SJCRH30 (cell line): ENCODE measurements at places on chromosomes 2 and 18.

GRCh38 chr18:6294148-6294784 lies 120.4 kb downstream of the L3MBTL4 start:
- DNase-seq, result no peak

DNA sequence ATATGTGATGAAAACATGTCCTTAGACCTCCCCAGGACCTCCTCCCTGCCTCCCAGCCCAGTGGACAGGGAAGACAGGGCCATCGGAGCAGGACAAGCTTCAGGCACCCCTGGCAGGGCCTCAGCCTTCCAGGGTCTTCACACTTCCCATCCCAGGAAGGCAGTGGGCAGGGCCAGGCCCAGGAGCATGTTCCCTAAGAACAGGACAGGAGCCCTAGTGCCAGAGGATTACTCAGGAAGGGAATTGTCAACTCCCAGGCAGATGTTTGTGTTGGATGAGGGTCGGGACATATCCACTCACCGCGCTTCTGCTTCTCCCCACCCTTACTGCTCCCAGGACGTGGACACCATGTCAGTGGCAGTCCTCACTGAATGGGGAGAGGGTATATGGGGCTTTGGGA lies 138.9 kb downstream of the TNS1 start:
- no peak for DNase-seq

DNA sequence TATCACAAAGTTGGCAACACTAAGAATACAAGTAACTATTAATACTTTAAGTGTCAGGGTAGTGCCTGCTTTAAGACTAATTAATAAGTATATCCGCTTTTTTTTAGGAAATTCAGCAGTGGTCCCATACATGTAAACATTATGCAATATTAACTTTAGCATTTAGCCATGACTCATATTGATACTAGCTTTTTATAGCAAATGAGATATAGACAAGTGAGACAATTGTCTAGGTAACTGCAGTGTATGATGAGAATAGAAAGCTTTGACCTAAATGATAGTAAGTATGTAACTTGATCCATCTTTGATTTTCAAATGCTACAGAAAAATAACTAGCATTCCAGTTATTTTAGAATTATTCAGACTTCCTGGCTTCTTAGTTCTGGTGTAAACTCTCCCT lies 27.4 kb upstream of the VRK2 start:
- no peak for DNase-seq

DNA sequence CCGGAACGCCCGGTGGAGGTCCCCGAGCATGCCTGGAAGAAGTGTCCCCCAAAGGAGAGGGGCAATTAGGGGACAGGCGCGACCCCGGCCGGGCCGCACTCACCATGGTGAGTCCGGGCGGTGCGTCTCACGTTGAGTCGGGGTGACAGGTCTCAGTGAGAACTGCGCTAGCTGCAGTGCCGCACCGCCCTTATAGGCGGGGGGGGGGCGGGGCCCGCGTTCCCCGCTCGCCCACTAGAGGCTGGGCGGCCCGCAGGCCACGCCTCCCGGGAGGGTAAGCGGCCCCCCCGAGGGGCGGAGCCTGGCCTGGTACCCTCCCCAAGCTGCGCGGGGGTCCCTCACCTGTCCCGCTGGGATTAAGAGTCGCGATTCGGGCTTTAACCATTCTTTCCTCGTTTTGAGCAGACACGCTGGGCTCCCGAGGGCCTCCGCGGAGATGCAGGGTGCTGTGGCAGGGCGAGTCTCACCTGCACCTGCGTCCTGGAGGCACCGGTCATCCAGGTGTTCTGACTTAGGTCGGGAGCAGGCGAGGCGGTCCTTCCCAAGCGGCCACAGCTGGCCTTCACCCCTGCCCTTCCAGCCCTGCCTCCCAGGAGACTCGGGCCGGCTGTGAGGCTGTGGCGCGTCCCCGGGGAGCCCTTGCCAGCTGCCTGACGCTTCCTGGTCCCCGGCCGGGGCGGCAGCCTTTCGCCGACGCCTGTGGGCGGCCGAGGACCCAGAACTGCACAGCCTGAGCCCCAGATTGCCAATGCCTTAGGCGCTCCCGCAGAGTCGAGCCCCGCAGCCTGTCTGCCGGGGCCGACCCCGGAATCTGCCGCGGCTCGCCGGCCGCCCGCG lies at the start of gene TUBA4A:
TUBA4A (minus strand) TSS at position 166 of the 837 bp plus-strand sequence; CDS start at position 106, 60 bp downstream.
- peak; percentile 83 for DNase-seq

DNA sequence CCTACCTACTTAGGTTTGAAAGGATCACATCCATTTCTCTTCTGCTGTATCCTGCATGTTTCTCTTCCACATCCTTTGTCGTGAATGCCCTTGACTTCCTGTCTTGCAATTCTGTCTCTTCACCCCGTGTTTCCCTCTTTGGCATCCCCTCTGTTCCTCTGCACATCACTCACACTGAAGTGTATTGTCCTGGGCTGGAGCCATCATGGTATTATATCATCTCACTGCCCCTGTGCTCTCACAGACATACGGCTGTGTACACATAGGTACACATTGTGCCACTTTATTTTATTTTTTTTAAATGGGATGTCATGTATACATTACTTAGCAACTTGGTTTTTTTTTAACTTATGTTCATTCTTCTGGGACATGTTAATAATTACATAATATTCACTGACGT lies 291.6 kb downstream of the ALPK2 start:
- DNase-seq, result no peak

DNA sequence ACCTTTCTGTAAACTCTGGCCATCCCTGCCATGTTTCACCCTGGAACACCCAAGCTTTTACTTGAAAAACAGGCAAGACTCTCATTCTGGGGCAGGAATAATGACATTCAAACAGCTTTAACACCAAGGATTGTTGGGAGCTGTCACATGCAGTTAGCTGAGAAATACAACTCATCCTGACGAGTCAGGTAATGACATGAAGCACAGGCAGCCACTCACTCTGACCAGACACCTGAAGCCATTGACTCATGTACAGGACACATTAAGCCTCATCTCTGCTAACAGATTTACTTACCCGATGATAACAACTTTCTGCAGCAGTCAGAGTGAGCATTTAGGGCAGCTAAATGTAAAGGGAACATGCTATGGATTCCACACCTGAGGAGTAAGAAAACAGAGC lies 163.1 kb upstream of the PGAP1 start:
- DNase-seq, result no peak

GRCh38 chr18:37219257-37219656 lies 346.3 kb downstream of the CELF4 start:
- DNase-seq, result no peak

DNA sequence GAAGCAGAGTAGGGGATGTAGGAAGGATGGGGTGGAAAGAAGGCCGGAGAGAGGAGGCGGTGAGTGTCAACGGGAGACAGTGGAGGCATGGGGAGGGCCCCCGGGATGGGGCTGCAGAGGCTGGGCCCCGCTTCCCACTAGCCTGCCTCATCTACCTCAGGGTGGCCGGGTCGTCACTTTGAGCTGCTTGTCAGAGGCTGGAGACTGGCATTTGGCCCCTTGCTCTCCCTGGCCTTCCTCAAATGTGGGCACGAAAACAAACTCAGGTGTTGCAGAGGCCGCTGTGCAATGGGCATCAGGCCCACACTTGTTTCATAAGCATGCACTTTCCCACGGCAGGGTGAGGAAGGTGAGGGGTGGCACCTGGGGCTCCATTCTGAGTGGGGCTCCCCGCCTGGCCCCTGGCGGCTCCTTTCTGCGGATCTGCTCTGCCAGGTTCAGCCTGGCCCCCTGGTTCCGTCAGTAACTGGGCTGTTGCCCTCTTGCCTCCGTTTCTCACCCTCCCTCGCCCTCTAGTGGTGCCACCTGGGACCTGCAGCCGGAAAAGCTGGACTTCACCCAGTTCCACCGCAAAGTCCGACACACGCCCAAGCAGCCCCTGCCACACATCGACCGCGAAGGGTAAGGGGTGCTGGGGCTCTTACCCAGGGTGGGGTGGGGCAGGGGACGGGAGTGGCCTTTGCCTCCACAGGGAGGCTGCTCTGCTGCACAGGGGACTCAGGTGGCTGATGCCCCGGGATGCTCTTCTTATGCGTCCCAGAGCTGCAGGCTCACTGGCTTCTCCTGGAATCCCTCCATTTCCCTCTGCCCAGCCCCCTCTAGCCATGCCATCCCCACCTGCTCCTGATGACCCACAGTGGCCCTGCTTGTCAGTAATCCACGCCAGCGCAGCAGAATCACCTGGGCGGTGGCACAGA lies 125.4 kb downstream of the CTIF start:
- peak; percentile 56 for DNase-seq

GRCh38 chr2:72917138-72917876 lies at the start of gene EMX1:
TSS of gene EMX1 (plus strand) at chr2:72917519. CDS start at chr2:72917853, 334 bp downstream.
- DNase-seq, result no peak
